ENCODE measurements at places on chromosomes 12 and 14.

DNA sequence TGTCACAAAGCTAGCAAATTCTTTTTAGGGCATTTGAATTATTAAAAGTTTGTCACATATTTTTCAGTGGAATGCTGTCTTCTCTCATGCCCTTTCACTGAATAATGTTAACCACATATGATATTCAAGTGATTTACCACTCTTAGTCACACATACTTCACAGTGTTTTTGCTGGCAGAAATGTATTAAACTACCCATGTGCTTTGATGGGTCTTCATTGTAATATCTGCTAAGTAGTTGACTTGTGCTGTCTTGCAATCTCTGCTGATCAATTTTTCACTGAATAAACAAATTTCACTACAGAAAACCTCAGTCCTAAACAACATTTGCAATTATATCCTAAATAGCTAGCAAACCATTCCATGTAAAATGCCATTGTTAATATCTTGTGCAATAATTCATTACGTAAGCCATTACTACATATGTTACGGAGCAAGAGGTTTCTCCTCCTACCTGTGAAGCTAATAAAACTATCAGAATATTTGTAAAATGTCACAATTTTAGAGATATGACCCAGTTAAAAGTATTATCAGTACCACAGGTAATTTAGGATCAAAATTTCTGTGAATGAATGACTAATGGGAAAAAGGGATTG, 64.6 kb upstream of the LMO3 start:
- DNase-seq: peak; percentile 0

DNA sequence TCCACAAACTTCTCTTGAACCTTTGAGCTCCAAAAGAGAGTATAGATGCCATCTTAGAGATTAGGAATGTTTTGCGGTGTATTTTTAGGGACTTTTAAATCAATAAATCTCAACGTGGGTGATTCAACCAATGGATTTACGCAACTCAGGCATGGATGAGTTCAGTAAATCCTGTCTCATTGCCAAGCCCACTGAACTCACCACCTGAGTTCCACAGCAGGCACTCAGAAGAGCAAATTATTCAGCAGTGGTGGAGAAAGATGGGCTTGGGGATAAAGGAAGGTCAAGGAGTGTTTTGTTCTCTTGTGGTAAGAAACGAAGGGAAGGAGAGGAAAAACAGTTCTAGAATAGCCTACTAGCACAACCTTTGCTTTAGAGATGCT, 68.7 kb upstream of the HMGA2 start:
- no peak for DNase-seq

DNA sequence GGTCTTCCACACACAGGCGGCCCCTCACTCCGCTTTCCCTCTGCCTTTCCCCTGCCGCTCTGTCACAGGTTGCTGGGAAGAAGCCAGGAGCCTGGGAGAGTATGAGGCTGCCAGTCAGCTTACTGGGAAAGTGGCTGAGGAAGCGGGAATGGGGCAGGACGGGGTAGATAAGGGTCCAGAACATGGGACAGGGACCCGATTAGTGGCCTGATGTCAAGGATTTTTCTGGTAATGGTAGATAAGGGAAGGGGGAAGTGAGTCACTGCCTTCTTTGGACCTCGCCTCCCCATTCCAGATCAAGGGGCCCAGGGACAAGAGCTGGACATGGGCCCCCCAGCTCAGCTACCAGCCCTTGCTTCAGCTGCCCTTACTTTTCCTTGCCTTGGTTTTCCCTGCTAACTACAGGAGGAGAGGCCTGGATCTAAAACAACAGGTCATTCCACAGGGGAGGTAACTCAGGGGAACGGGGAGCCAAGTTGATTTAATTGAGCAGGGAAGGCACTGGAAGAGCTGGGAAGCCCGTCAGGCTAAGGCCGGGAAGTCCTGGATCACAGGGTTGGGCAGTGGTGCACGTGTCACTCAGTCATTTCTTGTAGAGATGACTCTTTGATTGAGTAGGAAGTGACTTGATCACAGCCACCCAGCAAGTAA, 3.5 kb upstream of the LPAR5 start:
- DNase-seq: no peak

DNA sequence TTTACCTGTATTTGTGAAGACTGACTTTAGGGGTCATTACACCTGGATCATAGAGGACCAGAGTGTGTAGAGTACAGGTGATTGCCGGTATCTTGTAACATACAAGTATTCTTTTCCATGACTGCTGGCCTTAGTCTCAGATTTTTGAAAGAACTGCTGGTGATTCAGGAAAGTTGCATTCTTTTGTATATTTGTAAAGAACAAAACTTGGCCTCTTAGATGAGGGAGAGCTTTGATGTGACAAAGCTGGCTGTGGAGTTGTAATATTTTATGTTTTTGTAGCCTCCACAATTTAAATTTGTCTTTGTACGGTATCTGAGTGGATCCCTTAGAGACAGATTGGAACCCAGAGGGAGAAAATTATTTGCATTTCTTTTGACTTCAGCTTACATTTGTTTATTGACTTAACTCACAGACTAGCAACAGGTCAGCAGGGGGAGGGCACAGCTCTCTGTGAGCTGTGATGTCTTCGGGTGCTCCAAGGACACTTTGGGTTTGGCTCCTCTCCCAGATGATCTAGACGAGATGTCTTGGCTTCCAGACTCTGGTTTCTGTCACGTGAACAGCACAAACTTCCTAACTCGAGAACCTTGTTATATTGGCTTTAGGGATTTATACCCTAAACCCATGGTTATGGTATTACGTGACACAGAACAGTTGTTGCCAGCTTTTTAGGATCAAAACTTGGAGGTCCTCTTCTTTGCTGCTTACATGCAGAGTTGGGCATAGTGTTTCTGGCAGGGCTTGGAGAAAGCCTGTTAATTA, 65.9 kb downstream of the DAAM1 start:
- peak; percentile 98 for DNase-seq

- DNase-seq: no peak
These were observed 50.6 kb downstream of the DUSP16 start for GRCh38 chr12:12511895-12512711.

GRCh38 chr12:105555556-105556295, 225.2 kb downstream of the C12orf75 start:
- peak; percentile 20 for DNase-seq

DNA sequence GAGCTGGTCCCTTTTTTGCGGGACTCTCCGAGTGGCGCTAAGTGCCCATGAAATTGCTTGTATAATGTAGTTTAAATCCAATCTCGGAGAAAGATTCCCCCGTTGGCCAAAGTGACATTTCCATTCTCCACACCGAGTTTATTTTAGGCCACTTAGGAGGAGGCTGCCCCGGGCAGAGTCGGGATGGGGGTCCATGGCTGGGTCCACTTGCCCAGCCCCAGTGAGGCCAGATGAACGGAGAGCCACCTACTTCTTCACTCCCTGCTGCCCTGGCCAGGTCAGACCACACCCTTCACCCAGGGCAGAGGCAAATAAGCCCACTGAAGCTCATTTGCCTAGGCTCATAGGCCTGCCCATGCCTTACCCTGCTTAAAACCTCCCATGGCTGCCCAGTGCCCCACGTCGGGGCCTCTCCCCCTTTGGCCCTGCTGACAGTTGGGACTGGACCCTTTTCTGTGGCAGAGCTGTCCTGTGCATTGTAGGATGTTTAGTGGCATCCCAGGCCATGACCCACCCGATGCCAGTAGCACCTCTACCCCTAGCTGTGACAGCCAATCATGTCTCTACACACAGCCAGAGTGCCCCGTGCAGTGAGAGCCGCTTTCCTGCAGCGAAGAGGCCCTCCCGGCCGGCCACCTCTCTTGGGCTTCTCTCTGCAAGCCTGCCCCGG, 51.3 kb downstream of the FAM222A start:
- no peak for DNase-seq

DNA sequence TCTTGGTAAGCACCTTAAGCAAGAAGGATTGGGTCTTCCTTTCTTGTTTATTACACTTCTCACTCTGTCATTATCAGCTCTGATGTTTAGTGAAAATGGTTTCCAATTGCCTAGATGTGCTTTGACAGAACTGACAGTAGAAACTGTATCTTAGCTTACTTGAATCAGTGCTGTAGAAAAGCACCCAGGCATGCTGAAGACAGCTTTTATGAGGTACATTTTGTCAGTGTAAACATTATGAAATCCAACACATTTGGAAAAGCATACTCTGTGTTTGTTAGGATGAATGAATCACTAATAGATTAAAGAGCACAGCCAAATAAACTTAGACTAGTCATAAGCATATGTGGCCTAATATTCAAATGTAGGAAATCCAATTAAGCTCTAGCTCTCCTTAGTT, 290.2 kb upstream of the NPAS3 start:
- peak; percentile 20 for DNase-seq

DNA sequence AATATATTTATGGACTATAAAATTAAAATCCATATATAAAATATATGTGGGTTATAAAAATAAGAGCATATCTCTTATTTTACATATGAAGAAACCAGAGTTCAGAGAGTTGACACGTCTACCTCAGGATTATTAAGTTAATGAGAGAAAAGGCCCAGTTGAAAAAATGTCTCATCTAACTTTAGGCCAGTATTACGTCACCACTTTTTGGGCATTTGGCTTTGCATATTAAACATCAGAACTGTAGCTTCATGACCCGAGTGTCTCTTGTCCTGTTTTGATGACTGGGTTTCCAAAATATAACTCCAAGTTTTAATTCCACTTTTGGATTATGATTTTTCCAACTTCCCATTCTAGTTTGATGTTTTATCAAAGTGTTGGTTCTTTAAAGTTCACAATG, 1026.1 kb downstream of the SLC6A15 start:
- DNase-seq: no peak

GRCh38 chr12:2959192-2959504, at the start of gene TEAD4:
TEAD4 (plus strand) TSS chr12:2959397.
- peak; percentile 92 for DNase-seq

DNA sequence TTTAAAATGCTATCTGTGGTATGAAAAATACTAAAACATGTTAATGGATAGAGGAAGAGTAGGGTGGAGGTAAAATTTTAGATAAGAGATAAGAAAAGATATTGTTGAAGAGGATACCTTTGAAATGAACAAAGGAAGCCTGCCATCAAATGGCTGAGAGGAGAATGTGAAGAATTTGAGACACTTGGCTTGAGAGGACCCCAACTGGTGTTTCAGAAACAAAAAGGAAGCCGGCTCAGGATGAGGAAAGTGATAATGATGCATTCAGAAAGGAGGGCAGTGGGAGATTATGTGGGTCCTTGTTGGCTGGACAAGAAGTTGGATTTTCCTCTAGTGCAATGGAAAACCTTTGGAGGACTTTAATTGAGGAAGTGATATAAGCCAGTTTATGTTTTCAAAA, 264.4 kb downstream of the DUSP6 start:
- no peak for DNase-seq

DNA sequence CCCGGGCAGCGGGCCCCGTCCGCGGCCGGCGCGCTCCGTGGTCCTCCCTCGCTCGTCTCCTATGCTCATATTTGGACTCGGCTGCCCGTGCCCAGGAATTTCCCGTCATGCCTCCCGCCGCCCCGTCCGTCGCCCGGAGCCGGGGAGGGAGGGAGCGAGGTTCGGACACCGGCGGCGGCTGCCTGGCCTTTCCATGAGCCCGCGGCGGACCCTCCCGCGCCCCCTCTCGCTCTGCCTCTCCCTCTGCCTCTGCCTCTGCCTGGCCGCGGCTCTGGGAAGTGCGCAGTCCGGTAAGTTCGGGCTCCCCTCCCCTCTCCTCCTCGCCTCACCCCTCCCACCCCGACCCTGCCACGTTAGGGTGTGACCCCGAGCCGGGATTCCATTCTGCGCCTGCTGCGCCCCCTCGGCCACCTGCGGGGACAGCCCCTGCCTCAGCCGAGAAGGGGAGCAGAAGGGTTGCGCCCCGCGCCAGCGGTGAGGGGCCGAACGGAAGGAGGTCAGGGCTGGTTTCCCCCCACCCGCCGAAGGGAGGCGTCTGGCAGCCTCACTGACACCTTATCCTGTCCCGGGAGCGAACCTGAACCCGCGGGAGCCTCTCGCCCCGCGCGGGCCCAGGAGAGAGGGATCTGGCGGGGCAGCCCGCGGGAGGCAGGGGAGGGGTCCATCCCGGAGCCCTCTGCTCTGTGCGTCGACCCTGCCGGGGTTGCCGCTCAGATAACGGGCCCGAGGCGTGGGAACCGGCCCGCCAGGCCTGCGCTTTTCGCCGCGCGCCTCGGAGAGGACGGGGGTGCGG, at the start of gene MSRB3:
Gene MSRB3 (plus strand): TSS at position 108 of the 793 bp plus-strand sequence. CDS start 29,897 bp downstream, outside the sequence.
- DNase-seq: peak; percentile 91

DNA sequence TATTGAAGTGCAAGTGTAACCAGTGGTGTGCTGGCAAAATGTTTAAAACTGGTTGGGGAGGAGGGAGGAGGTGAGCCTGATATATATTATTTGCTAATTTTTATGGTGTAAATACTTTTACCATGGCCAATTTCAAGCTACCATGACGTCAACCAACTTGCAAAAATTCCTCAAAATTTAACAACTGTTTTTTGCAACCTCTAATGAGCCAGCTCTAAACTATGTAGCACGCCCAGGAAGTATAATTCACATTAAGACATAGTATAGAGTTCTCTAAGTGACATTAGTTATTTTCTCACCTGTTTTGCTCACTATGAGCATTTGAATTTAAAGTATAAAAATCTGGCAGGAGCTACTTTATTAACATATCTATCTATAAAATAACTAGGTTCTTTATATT, 41.4 kb downstream of the ATL1 start:
- DNase-seq: peak; percentile 18

- DNase-seq: peak; percentile 76
These were observed 200.1 kb downstream of the DAD1 start for GRCh38 chr14:22388669-22389595.

GRCh38 chr12:57579677-57580465, 11.1 kb upstream of the PIP4K2C start:
- DNase-seq: no peak

DNA sequence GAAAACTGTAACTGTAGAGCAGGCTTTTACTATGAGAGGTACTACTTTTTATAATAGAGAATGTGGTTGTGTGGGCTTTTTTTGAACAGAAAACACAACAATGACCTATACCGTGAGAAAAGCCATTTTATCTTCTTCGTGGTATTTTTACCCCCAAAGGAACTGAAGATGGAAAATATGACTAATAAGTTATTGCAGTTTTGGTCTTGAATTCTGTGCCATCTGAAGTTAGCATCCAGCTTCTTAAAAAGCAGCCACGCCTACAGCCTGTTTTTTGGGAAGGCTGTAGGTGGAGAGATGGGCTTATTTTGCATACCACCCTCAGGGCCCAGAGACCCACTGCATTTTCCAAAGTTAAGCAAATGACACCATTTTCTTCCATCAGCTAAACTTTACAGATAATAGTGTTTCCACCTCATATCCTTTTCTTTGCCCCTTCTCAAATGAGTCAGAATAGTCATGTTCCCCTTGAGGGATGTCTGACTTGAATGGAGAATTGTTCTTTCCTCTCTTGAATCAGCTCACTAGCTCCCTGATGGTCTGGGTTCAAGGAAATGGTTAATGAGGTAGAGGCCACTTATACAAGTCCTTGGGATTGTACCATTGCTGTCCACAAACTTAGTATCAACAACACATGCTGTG, 53.0 kb downstream of the TBC1D30 start:
- peak; percentile 12 for DNase-seq

All from fibroblast of skin of scalp (primary cell).